ENCODE measurements at places on chromosomes 11 and 22. TPM values are rescaled to one million over a fixed set of nuclear protein-coding genes. Genes with fewer than 3 reads are reported as not detected.

DNA sequence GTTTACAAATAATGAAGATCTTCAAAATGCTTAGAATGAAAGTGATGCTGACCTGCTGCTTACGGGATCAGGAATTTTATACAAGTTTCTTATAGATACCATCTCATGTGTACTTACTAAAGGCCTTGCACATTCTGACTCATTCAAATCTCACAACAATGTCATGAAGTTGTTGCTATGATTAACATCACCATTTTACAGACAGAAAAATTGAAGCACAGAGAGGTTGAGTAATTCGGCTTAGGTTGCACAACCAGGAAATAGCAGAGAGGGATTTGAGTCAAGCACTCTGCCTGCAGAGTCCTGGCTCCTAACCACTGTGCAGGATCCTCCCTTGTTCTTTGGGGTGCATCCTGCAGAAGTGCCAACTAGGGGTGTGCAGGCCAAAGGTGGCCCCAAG, 471.9 kb downstream of the MIAT start:
- H3K36me3 ChIP-seq, result no peaks in the 10 kb centered on the region
- no peak overlapping the region for H3K27ac ChIP-seq

GRCh38 chr11:61004180-61004611, 32.7 kb downstream of the CD6 start:
- H3K36me3 ChIP-seq, result no peaks in the 10 kb centered on the region
- DNase-seq, result no peak
- no peak overlapping the region for H3K4me3 ChIP-seq
- peaks cover 43% of the 10 kb centered on the region for H3K27me3 ChIP-seq

DNA sequence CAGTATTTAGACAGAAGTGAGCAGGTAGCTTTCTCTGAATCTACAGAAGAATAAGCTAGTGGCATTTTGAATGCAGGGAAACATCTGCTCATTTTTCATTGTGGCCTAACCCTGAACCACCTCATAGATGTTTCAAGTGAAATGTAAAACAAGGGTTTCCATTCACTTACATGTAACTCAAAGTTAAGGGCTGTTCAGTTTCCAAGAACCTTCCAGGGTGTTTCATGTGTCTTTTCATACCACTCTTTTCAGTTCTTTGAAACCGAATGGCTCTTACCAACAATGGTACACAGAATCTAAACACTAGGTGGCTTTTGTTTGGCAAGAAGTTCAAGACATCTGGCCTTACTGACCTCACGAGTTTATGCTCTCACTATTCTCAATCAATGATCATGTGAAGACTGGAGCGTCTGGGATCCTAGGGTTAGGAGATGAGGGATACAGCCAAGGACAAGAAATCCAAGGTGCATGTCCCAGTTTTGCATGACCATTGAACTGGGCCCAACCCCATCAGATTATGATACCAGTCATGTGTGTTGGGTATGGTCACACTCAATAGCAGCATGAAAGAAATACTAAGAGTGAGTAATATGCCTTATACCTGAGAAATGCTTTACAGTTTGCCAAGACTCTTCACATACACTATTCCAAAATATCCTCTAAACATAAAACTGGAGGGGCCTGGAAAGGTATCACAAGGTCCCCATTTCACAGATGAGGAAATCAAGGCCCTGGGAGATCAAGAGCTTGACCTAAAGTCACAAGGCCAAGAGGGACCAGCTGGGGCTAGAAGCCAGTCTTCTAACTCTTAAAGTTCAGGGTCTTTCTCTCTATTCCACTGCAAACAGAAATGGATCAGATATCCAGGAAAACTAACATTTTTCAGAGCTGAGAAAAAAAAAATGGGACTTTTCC, 92.7 kb downstream of the ETS1 start:
- no peak overlapping the region for H3K27ac ChIP-seq
- peaks cover 80% of the 10 kb centered on the region for H3K27me3 ChIP-seq
- no peak for DNase-seq
- H3K4me3 ChIP-seq, result peak overlapping the region; percentile 15
- no peaks in the 10 kb centered on the region for H3K36me3 ChIP-seq

GRCh38 chr11:34792814-34793258, 123.3 kb downstream of the APIP start:
- peaks cover 57% of the 10 kb centered on the region for H3K4me1 ChIP-seq
- DNase-seq, result no peak
- H3K36me3 ChIP-seq, result peaks cover 42% of the 10 kb centered on the region

DNA sequence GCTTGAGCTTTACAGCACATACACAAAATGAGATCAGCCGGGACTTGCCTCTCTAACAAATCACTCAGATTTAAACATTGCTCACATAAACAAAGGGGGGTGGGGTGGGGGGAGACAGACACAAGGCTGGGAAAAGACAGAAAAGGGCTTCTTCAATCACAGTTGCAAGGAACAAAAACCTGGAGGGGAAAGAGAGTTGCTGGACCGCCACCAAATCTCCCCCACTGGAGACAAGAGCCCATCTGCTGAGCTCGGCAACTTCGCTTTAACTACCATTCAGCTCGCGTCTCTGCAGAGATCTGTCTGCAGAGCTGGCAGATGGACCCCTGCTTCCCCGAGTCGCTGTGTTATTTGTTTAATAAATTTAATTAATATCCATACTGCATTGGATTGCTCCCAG, 165.0 kb downstream of the RCN1 start:
- DNase-seq, result no peak
- H3K4me1 ChIP-seq, result peaks cover 11% of the 10 kb centered on the region
- H3K36me3 ChIP-seq, result no peaks in the 10 kb centered on the region
- H3K27ac ChIP-seq, result peak overlapping the region; percentile 54
- H3K4me3 ChIP-seq, result no peak overlapping the region
- no peaks in the 10 kb centered on the region for H3K27me3 ChIP-seq

GRCh38 chr22:36610567-36610966, 81.6 kb upstream of the EIF3D start:
- H3K27ac ChIP-seq, result no peak overlapping the region
- H3K36me3 ChIP-seq, result no peaks in the 10 kb centered on the region
- peaks cover 83% of the 10 kb centered on the region for H3K27me3 ChIP-seq

Gene MAP4K2
- 14.6 TPM for total RNA-seq

All from neural crest cell (in vitro differentiated cells).